Putamen (tissue), 1 donor: ENCODE measurements at places on chromosomes 13 and 19.

DNA sequence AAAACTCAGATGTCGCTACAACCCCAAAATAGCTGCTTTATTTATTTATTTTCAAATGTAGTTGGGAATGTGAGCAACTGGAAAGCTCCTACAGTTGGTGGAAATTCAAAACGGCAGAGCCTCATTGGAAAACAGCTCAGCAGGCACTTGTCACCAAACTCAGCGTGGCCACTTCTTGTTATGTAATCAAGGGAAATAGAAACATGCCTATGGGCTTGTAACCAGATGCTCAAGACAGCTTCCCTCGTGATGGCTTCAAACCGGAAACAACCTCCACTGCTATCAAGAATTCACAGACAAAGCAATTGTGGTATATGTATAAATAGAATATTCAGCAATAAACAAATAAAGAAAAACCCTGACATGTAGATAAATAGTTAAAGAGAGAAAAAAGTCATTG, 627.8 kb upstream of the SLC10A2 start:
- no peak for DNase-seq

GRCh38 chr19:17448131-17448967, at the start of gene TMEM221:
TMEM221 (minus strand) TSS chr19:17448668; CDS start chr19:17448462, 206 bp downstream.
- no peak for DNase-seq

DNA sequence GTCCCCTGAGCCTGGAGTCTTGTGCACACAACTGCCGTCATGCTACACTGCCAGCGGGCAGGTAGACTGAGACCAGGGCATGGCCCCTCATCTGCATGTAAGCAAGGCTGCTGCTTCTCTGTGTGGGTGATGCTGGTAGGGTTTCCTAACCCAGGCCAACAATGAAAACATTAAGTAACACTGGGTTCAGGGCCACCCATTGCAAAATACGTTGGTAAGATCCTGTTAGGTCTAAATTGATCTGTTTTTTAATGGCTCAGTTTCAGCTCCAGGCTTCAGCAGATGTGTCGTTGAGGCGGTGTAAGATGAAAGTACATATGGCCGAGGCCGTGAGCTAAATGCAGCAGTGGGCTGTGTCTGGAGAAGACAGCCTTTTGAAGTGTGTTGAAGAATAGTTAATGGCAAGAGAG, 383.4 kb downstream of the IRS2 start:
- no peak for DNase-seq

DNA sequence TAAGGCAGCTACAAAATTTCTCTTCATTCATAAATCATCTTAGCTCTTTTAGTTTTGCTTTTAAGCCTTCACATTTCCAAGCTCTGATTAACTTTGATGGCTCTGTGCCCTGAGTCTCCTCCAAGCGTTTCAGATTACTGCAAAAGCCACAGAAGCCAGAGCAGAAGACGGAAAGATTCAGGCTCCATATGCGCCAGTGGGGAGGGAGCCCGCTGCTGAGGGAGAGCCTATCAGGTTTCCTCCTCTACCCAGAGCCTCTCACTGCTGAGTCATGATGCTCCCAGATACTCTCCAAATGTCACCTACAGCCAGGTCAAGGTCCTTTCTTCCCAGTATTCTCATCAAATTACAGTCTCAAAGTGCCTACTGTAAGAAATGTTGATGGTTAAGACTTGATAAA, 193.6 kb downstream of the RAP2A start:
- DNase-seq, result no peak

GRCh38 chr13:85420136-85420535, 379.1 kb downstream of the SLITRK6 start:
- DNase-seq, result no peak

GRCh38 chr19:1796395-1797142, 15.5 kb downstream of the ATP8B3 start:
- no peak for DNase-seq

- no peak for DNase-seq
Measured at GRCh38 chr13:37621811-37622361, 23.3 kb upstream of the POSTN start.

- no peak for DNase-seq
Measured at GRCh38 chr13:109954441-109954840, 168.1 kb upstream of the IRS2 start.

DNA sequence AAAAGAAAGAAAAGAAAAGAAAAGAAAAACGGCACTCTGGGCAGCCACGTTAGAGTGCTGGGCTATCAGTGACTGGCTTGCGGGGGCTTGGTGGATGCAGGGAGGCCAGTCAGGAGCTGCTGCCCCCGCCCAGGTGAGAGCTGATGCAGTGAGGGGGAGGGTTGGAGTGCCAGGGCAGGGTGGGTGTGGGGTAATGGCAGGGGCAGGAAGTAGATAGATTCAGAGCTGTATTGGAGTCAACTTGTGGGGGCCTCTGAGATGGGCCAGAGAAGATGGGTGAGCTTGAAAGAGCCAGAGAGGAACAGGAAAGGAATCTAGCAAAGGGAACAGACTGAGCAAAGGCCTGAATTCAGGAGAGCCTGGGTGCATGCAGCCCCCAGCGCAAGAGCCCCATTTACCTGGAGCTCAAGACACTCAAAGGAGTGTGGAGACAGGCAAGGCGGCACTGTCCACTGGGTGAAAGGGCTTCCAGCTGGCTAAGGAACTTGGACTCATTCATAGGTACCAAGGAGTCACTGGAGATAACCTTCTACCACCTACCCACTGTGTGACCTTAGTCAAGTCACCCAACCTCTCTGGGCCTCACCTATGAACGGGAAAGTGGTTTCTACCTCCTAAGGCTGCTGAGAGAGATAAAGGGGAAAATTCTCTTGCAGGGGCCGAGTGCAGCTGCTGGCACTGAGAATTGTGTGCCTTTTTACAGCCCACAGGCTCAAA, 20.2 kb downstream of the VSTM2B start:
- no peak for DNase-seq

GRCh38 chr19:42284066-42284501, 15.0 kb downstream of the CIC start:
- peak; percentile 84 for DNase-seq
